ENCODE measurements at places on chromosomes 16 and 17.

- DNase-seq: no peak
Observed at GRCh38 chr16:48523415-48524204, 86.4 kb downstream of the N4BP1 start.

- no peak for DNase-seq
Observed at GRCh38 chr17:44082256-44082927, 11.9 kb downstream of the G6PC3 start.

DNA sequence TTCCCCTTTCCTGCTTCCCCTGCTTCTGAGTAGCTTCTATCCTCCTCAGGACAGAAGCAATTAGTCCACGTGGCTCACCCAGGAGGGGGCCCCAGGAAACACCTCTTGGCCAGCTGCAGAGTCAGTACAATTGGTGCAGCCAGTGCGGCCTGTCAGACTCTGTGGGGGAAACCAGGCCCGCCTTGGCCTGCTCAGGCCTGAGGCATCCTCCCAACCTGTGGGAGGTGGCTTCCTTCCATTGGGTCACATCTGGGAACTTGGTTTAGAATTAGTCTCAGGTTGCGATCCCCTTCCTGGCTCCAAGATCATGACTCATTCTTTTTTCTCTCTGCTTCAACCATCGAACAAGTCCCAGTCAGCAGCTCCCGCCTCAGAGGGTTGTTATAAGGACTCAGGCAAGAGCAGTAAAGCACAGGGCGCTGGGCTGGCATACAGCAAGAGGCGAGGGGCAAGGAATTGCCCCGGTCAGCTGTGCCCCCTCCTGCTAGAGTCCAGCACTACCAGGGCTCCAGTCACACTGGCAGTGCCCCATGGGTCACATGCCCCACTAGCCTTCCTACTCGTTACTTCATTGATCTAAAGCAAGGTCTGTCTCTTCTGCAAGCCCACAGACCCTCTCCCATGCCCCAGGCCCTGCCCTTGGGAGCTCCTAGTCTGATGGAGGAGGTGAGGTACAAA is 8.1 kb upstream of the EPX start:
- DNase-seq: no peak

GRCh38 chr16:78509965-78510364 is 410.5 kb downstream of the WWOX start:
- DNase-seq: no peak

Measured in glomerular endothelial cell (primary cell).